ENCODE measurements at places on chromosomes 2 and 18.

DNA sequence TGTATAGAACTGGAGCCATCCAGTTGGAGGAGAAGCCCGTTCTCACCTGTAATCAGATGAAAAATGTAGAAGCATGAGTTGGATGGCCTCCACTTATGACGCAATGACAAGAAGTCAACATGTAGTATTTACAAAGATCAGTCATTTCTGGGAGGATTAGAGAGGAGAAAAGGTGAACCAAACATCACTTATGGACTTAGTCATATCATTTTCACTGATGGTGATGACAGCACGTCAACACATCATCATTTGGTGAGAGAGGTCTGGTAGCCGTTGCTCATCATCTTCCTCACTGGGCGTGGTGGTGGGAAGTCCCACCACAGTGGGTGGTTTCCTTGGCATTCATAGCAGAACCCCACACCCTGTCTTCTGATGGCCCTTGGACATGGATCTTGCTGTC lies 264.2 kb upstream of the EPAS1 start:
- no peak for DNase-seq

- no peak for DNase-seq
Observed at GRCh38 chr2:106032676-106033075, 161.4 kb downstream of the UXS1 start.

- no peak for DNase-seq
Observed at GRCh38 chr2:177917169-177917568, 155.4 kb downstream of the PDE11A start.

DNA sequence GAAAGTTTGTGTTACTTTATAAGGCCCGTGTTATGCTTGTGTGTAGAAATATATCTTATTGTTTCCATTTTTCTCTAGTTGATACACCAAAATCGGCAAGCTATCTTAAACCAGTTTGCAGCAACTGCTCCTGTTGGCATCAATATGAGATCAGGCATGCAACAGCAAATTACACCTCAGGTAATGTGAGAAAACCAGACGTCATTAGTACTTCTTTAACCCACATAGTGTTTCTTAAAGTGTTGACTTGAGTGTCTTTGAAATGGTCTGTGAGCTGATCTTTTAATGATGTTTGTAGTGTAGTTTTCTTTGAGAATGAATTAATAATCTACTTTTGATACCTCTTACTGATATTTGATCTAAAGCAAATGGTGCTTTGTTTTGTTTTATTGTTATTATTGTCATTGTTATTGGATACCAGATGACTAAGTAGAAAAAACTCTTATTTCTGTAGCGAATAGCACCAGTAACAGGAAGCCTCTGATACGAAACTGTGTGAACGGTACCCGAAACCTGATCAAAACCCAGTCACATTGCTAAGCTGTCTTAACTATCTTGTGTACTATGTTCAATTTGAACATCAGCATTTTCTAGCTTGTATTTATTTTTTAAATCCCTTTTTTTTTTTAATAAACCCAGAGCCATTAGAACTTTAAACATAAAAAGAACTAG lies 53.7 kb downstream of the PTRHD1 start:
- no peak for DNase-seq

DNA sequence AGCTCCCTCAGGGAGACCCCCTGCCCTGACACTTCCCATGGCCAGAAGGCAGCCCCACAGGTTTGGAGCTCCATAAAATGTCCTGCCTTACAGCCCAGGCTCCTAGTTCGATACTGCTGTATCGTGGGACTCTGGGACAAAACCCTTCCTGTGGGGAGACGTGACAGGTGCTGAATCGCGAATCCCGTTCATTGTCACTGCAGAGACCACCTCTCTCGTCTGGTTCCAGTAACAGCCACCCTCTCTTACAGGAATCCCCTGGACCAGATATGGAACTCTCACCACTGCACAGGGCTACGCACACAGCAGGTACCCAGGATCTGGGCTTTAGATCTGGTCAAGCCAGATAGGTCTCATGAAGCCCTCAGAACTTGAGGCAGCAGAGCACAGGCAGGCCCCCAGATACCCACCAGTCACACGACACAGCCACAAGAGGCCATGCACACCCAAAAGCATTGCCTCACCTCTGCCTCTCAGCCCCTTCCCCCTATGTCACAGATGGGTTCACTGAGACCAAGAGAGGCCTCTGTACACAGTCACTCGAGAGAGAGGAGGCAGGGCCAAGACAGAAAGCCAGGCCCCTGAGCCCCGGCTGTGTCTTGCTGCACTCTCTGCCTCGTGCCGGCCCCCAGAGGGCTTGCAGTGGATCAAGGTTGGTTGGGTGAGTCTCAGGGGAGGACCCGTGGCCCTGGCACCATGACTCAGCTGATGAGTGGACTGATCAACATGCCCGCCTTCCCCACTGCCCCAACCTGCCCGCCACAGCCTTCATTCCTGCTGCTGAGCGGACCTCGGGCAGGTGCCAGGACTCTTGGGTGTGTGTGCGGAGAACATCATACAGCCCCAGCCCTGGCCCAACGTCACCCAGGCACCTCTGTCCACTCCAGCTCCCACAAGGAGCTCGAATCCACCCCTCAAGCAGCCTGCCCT lies 7.6 kb downstream of the SDC1 start:
- no peak for DNase-seq

DNA sequence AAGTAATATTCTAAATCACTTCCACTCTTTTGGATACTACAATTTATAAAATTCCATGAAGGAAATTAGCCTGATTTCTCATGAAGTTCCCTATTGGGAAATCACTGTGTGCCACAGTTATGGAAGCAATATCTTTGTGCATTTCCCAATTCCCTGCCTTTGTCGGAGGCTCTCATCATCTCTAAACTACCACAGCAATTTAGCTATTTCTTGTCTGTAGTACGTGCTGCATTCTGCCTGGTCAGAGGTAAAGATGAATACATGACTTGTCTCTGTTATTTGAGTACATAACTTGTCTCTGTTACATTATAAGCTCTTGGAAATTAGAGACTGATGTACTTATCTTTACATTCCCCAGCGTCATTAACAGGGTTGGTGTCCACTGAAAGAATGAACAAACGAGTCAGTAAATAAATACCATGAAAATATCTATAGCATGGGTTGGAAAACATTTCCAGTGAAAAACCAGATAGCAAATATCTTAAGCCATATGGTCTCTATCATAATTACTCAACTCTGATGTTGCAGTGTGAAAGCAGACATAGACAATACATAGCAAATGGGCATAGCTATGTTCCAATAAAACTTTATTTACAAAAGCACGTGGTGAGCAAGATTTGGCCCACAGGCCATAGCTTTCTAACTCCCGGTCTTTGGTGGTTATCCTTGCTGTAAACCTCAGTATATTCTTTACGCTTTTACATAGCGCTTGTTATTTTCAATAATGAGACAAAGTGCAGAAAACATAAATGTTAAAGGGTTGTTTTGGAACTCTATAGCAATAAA lies 78.8 kb downstream of the BCL2 start:
- DNase-seq, result no peak

DNA sequence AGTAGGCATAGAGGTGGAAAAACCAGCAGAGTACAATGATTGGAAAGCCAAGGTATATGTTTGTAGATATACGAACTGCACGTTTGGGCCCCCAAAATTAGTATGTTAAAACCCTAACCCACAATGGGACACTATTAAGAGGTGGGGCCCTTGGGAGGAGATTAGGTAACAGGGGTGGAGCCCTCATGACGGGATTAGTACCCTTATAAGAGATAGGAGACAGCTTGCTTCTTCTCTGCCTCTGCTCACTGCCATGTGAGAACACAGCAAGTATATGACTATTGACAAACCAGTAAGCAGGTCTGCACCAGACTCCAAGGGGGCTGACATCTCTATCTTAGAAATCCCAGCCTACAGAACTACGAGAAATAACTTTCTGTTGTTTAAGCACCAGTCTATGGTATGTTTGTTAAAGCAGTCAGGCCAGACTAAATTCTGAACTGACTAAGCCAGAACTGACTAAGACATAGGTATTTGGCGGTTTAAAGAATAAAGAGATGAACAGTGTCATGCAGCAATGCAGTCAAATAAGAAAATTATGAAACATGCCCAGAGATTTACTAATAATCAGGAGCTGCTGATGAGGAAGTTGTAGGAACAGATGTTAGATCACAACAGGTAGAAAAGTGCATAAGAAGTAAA lies 182.9 kb downstream of the DYM start:
- no peak for DNase-seq

DNA sequence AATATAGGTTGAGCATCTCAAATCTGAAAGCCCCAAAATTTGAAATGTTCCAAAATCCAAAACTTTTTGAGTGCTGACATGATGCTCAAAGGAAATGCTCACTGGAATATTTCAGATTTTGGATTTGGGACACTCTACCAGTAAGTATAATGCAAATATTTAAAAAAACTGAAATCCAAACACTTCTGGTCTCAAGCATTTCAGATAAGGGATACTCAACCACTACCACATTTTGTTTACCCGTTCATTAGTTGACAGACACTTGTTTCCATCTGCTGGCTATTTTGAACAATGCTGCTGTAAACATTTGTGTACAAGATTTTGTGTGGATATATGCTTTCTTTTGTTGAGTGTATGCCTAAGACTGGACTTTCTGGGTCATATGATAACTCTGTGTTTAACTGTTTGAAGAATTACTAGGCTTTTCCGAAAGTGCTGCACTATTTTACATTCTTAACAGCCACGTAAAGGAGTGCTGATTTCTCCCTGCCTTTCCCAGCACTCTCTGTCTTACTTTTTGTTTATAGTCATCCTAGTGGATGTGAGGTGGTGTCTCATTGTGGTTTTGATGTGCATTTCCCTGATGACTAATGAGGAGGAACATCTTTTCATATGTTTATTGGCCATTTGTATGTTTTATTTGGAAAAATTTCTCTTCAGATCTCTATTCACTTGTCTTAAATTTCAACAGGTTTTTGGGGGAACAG lies 19.5 kb upstream of the DCDC2C start:
- no peak for DNase-seq

DNA sequence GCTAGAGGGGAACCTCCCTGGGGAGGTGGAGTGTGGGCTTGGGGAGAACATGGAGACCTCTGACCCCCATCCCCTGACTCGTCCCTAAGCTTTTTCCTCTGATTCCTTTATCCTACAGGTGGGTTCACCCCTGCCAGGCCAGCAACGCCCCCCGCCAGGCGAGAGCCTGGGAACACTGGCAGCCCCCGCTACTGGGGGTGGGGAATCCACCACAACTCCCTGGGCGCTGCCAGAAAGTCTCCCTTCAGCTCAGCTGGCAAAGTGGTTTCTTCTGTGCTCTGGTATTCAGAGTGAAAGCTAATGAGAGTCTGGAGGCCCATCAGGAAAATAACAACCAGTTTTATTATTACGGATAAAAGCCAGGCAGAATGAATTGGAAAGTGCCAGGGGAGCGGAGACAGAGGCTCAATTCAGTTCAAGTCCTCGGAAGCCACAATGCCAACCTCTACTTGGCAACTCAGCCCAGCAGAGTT lies 2.8 kb downstream of the DIPK1C start:
- DNase-seq, result no peak

DNA sequence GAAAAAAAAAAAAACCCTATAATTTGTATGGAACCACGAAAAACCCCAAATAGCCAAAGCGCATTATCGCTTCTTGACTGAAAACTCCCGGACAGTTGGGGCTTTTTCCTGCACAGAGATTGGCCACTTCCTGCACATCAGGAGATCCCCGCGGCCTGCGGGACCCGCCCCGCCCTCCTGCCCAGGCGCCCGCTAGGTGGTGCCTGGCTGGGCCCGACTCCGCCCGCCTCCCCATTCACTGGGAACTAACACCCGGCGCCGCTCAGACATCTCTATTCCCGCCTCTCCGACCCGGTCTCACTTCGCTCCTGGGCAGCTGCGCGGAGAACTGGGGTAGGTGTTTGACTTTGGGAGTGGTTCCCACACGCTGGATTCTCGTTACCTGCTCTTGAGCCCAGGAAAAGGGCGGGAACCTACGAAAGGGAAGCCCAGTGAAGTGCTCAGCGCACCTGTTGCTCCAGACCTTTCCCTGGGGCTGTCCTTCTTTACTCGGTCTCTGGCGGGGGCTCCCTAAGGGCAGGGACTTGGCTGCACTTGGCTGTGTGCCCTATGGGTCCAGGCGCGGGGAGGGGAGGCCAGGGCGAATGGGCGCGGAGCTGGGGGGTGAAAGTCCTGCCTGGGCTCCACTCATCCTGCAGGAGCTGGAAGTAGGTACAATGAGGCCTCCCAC lies at the start of gene HMSD:
HMSD (plus strand) TSS at position 234 of the 670 bp plus-strand sequence. CDS start 4,155 bp downstream, outside the sequence.
- DNase-seq, result no peak

- DNase-seq, result no peak
Observed at GRCh38 chr2:153543635-153544071, 65.1 kb upstream of the RPRM start.

- no peak for DNase-seq
Observed at GRCh38 chr2:191253476-191253875, 8.3 kb downstream of the MYO1B start.

GRCh38 chr2:42974721-42975717 lies 182.6 kb upstream of the HAAO start:
- peak; percentile 21 for DNase-seq

DNA sequence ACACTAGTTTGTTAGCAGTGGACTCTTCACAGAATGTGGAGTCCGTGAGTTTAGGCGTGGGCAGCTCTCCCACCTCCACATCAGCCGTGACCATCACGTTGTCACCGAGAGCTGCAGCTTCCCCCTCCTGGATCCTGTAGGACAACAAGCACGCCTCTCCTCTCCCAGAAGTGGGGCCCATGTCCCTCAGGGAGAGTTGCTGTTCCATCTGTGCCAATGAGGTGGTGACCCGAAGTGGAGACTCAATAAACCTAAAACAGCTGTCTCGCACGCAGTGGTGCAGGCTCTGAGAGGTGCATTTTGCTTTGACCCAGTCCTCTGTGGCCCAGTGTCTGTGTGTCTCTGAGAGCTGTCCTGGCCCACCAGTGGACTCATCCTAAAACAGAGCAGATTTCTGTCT lies 456.5 kb upstream of the SOX11 start:
- DNase-seq, result no peak

- DNase-seq, result no peak
Observed at GRCh38 chr2:77484026-77484425, 38.1 kb downstream of the LRRTM4 start.

GRCh38 chr2:144578099-144578498 lies 58.2 kb upstream of the ZEB2 start:
- DNase-seq, result no peak

- no peak for DNase-seq
Observed at GRCh38 chr2:8394131-8394530, 287.7 kb upstream of the ID2 start.

GRCh38 chr2:100548771-100549170 lies 14.0 kb upstream of the PDCL3 start:
- DNase-seq, result no peak

GRCh38 chr2:25831746-25832449 lies 46.4 kb downstream of the ASXL2 start:
- no peak for DNase-seq

- DNase-seq, result no peak
Observed at GRCh38 chr2:234259440-234259839, 208.9 kb downstream of the SPP2 start.

DNA sequence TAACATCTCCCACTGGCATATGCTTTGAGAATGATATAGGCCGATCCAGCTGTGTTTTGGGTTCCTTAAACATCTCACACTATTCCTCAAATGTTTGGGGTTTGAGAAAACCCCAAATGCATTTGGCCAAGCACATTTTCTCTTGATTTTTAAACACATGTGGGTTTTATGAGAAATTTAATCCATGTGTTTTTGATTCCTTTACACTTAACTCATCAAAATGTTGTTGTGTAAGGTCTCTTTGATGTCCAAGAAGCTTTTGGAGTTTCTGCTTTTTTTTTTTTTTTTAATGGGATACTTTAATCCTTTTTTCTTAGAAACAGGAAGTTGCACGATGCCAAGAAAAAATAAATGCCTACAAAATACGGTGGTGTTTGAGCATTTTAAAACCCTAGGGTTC lies 339.8 kb upstream of the TCF4 start:
- no peak for DNase-seq
